ENCODE measurements at places on chromosomes 5 and 9.

- DNase-seq, result no peak
Measured at GRCh38 chr5:125575891-125576505, 829.6 kb upstream of the ZNF608 start.

DNA sequence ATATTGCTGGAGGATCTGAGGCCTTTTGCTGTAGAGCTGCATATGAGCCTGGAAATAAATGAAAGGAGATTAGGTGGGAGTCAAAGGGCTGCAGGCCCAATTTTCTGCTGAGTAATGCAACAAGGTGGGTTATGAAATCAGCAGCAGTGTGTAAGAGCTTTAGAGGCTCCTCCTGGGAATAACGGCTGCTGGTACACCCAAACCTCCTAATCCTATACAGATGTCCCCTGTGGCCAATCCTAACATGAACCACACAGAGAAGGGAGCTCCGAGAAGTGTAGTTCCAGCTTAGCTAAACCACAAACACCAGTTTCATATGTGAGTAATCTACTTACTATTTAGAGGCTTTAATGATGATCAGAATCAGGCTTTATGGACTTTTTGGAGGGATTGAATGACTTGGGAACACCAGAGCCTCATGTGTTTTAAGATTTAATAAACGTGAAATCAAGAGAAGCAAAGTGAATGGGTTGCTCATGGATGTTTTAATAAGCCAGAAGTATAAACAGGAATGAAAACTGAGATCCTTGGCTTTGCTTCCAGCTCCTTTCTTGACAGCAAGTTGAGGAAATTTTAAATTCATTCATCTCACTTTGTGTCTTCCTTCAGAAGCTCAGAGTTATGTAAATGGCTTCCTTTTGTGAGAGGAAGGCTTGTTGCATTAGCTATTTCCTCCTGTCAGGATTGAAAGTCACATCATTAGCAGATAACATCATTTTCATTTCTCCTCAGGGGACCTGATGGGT, 437.5 kb downstream of the TMEM232 start:
- DNase-seq, result no peak

DNA sequence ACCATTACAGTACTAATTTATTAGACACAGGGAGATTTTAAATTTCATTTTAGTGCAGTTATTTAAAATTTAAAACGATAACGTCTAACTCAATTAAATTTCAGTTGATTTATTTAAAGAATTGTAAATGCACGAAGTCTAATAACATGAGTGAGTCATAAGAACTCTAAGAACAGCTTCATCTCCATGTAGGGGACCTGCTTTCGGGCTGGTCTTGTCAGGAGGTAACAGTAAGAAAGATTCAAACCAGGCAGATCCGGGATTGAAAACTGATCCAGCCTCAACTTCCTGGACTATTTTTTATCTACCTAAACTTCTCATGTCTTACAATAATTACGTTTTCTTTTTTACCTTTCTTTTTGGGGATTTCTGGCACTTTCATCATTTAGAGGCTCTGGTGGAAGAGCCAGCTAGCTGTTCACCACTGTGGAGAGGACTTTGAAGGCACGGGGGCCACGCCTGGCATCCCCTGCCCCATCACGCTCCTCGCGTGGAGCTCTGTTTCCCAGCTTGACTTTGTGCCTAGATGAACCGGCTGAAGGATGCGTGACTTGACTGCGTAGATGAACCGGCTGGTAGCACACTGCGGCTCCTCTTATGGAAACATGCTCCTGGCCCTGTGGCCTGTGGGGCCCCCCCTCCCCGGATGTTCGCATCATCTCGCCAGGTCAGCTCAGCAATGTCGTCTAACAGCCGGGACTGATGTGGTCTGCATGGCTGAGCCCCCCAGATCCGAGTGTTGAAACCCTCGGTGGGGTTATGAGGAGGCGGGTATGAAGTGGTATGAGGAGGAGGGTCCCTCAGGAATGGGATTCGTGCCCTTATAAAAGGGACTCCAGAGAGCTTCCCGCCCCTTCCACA, 26.0 kb downstream of the NDUFS6 start:
- no peak for DNase-seq

- DNase-seq, result no peak
Measured at GRCh38 chr9:121700165-121700831, 48.9 kb downstream of the DAB2IP start.

DNA sequence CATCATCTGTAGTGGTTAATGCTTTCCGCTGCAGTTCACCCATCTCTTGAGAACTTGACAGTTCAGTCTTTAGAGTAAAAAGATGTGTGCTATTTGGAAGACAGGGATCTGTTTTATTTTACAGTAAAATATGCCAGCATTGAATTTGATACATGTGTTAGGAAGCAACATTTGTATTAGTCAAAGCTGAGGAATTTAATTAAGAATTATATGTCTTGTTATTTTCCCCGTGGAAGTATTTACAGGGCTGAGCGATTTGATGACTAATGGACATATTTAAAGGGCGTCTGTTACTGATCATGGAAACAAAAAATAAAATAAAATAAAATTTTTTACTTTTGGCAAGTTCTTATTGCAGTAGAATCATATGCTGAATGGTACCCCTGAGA, 101.3 kb downstream of the PAM start:
- no peak for DNase-seq

- DNase-seq, result no peak
Measured at GRCh38 chr5:143922718-143923117, 110.8 kb downstream of the HMHB1 start.

DNA sequence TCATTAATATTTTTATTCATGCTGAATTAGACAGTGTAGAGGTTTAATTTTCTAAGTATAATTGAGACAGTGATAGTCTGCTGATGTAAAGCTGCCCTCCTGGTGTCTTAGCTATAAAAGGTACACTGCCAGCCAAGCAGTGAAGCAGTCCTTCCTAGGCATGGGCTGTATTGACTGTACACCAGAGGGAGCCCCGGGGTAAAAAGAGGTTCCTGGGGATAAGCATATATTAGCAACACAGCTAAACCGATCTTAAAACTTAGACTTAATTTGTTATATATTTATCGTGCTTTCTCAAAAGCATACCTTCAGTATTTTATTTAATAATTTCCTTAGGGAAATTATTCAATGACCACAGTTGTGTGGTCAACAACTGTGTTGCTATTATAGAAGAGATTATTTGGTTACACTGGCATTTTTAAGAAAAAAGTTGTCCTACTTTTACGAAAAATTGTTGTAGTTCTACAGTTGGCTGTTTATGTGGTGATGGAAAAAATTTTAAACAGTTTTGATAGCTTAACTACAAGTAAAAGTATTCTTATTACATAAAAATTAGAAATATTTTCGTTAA, 68.8 kb downstream of the ELL2 start:
- DNase-seq, result no peak

- no peak for DNase-seq
Measured at GRCh38 chr9:36119476-36119875, 17.1 kb upstream of the GLIPR2 start.

GRCh38 chr5:174511714-174512253, 212.6 kb upstream of the MSX2 start:
- no peak for DNase-seq

DNA sequence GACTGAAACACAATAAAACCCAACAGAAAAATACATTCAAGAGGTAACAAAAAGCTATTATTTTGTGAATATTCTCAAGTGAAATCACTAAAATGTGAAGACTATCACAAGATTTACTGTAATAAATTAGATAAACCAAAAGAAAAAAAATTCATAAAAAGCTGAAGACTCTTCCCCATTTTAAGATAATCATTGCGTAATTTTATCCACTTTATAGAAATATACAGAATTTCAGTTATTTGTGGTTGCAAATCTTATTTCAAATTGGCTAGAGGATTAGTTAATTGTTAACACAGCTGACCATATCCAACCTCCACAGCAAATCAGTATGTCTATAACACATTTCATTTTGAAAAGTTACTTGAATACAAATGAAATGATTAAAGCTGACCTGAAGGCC, 7.7 kb upstream of the TMEM267 start:
- no peak for DNase-seq

DNA sequence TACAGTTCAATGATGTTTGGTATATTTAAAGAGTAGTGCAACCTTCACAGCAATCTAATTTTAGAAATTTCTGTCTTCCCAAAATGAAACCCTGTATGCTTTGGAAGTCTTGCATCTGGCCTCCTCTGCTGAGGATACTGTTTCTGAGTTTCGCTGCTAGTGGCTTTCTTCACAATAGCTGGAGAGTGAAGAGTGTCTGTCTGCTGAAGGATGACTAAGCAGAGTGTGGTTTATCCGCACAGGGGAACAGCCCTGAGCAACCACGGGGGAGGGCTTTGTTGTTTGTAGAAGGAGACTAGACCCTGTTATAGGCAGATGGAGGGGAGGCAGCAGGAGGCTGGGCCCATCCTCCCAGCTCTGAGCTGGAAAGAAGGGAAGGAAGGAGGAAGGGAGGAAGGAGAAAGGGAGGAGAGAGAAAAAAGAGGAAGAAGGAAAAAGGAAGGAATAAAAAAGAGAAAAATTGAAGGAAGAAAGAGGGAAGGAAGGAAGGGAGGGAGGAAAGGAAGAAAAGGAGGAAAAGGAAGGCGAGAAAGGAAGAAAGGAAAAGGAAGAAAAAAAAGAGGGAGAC, 10.5 kb upstream of the IRX2 start:
- DNase-seq, result no peak

DNA sequence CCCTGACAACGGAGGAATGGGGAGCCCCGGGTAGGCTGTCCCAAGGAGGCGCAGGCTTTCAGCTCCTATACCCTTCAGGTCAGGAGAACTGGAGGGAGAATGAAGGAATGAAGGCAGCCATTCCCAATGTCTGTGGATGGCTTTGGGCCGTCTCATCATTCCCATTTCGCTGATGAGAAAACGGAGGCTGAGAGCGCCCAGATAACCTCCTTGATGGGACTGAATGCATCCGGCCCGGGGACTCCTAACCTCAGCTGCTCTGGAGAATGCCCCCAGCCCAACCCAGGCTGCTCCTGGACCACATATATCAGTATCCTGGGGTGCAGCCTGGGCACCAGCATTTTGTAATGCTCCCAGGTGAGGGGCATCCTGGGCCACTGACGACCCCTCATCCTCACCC, 52.6 kb upstream of the RNU6ATAC start:
- no peak for DNase-seq

DNA sequence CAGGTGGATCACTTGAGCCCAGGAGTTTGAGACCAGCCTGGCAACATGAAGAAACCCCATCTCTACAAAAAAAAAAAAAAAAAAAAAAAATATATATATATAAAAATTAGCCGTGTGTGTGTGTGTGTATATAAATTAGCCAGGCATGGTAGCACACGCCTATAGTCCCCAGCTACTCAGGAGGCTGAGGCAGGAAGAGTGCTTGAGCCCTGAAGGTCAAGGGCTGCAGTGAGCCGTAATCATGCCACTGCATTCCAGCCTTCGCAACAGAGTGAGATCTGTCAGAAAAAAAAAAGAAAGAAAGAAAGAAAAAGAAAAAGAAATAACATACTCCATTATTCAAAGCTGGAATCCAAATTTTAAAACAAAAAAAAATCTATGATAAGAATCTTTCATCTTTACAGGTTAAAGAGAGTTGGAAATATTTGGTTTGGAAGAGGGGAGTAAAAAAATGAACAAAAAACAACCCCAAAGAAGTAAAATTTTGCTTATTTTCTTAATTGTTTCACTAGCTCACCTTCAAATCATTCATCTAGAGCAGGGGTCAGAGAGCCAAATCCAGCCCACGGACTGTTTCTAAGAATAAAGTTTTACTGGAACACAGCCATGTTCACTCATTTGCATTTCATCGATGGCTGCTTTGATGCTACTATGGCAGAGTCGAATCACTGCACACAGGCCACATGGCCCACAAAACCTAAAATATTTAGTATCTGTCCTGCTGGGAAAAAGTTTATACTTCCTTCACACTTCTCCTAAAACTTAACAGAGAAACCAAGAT, 109.9 kb downstream of the DROSHA start:
- DNase-seq, result no peak

- no peak for DNase-seq
Measured at GRCh38 chr9:113737517-113738271, 138.4 kb upstream of the ZNF618 start.

GRCh38 chr5:21931116-21931515, 922.0 kb downstream of the CDH12 start:
- DNase-seq, result no peak

- DNase-seq, result no peak
Measured at GRCh38 chr5:65299861-65300260, 181.9 kb downstream of the ADAMTS6 start.

- no peak for DNase-seq
Measured at GRCh38 chr5:174718880-174719610, 5.3 kb upstream of the MSX2 start.

GRCh38 chr5:156836846-156837245, 13.2 kb upstream of the PPP1R2B start:
- DNase-seq, result no peak

DNA sequence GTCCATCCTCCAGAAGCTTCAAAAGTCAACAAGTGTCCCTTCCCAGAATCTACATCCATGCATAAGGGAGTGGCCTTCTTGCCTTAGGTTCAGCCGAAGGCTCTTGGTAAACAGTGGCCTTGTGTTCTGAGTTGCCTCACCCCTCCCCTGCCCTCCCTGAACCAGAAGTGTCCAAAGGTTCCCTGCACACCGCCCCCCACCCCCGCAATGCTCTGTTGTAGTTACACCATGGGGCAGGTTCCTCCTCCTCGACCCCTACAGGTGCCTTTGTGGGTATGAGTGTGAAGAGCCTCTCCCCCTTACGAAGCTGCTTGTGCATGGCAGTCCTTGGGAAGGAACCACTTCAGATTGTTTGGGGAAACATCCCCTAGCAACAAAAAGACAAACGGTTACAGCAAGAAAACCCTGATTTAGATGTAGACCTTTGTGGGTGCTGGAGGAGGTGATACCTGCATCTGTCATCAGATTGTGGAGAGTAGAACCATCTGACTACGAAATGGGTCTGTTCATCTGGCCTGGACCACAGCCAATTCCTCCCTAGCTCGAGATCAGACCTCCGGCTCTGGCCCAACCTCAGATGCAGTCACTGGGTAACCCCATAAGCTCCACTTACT, 7.1 kb downstream of the SPACA9 start:
- no peak for DNase-seq

GRCh38 chr5:65262096-65262495, 219.6 kb downstream of the ADAMTS6 start:
- no peak for DNase-seq

All from stimulated activated CD4-positive, alpha-beta T cell treated with anti-CD3 and anti-CD28 coated beads, Interleukin-1b, Interleukin-23, amount 100 ng/mL, for 1 hour (primary cell).